ENCODE measurements at places on chromosomes 1 and 21. TPM values are rescaled to one million over a fixed set of nuclear protein-coding genes. Genes with fewer than 3 reads are reported as not detected.

Gene CD1B
- total RNA-seq = not detected

Gene GBP5
- 0.23 TPM for total RNA-seq

Gene MYOCOS
- total RNA-seq = not detected

Gene GJA5
- total RNA-seq = 2.3 TPM

Gene MTARC1
- 9.2 TPM for total RNA-seq

Gene BACE2
- 6.5 TPM for total RNA-seq

Gene PTPRU
- total RNA-seq = 39.7 TPM

Gene RGS8
- 135 TPM for total RNA-seq

Gene RPL5
- 1,097 TPM for total RNA-seq

Gene BMP8A
- 1.2 TPM for total RNA-seq

Gene SPAG17
- total RNA-seq = 8.8 TPM

Gene LCE2A
- not detected for total RNA-seq

Gene MYCL
- total RNA-seq = 8.8 TPM

Gene SIPA1L2
- total RNA-seq = 60.2 TPM

Data from diencephalon (tissue), 1 donor.